ENCODE measurements at places on chromosomes 16 and 17.

- DNase-seq: no peak
These were observed 20.1 kb upstream of the DLX3 start for GRCh38 chr17:50015146-50015545.

DNA sequence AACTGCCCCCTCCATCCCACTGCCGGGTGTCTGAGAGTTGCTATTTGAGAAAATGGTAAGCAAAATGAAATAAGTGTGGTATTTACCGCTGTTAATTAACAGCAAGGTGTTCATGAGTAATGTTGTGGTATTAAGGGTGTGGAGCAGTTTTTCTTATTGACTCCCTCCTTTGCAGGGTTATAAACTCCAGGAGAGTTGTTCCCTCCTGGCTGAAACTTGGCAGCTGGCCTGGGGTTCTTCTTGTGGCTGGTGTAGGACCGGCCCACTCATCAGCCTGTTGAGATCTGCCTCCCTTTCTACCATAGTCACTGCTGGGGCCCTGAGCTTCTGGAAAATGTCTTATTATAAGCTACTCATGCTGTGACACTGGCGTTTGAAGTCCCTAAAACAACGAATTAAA lies 128.6 kb downstream of the SOX9 start:
- DNase-seq: no peak

- DNase-seq: no peak
These were observed 7.1 kb downstream of the RAP1GAP2 start for GRCh38 chr17:2803386-2803785.

- DNase-seq: no peak
These were observed 430 bp downstream of the TSEN54 start for GRCh38 chr17:75516619-75517296.

- DNase-seq: peak; percentile 28
These were observed 11.8 kb downstream of the SYT17 start for GRCh38 chr16:19179546-19180490.

DNA sequence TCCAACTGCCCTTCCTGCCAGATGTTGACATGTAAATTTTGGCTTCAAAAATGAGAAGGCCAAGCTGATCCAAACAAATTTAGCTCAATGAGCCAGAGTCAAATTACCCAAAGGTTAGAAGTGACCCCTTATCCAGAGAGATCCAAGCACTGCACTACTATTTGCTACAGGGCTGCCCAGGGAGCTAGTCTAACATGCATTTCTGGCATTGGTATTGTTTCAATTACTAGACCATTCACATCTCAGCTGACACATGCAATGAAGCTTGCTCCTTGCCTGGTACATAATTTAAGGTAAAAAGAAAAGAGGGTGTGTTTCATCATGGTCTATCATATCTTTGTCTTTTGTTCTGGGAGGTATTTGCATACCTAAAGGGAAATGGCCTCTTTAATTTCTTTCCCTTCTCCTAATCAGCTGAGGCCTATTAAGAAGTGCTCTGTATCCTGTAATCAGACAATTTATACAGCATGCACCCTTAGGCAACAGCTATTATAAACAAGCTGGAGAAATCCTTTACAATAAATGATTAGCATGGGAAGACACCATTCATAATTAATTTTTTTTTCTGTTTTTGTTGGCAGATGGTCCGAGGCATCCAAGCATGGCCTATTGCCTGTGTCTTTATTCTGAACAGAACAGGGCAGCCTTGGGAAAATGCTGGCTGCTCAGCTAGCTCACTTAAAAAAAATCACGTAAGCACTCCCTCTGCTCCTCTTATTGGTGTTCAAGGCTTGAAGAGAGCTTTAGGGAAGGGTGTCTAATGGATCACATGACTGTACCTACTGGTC lies 161.5 kb upstream of the SALL1 start:
- DNase-seq: no peak

- peak; percentile 55 for DNase-seq
These were observed 23.9 kb upstream of the HEATR6 start for GRCh38 chr17:60102632-60103096.

- DNase-seq: no peak
These were observed 65.7 kb downstream of the MAP2K6 start for GRCh38 chr17:69480245-69480644.

DNA sequence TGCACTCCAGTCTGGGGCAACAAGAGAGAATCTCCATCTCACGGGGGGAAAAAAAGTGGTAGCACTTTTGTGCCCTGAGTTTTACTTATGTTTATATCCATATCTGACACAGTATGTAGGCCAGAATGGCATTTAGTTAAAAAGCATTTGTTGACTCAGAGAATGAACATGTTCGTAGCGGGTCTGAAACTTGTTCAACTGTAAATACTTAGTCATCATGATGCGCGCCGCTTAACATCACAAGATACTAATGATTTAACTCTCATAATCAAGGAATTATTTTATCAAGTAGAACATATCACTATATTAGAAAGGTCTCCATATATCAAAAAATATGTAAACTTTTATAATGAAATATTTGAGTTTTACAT lies 55.3 kb upstream of the ITGA2B start:
- DNase-seq: peak; percentile 30

- no peak for DNase-seq
These were observed 496.0 kb downstream of the CDH8 start for GRCh38 chr16:61540216-61540615.

DNA sequence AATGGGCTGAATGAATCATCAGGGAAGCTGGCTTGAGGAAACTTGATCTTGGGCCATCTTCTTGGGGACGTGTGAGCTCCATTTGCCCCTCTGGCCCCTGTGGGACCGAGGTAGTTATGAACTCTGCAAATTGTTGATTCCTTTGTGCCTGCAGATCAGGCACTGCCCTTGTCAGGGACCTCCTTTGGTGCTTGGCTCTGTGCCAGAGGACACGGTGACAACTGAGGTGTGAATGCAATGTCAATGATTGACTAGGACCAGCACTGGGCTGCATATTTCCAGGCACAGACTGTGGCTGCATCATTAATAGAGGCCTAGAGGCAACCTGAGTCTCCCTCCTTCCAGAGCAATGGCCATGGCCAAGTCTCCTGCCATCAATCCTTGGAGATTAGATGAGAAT lies 23.8 kb downstream of the PDILT start:
- no peak for DNase-seq

GRCh38 chr17:57970710-57971109 lies 15.5 kb upstream of the CUEDC1 start:
- peak; percentile 47 for DNase-seq

- DNase-seq: no peak
These were observed 158.6 kb downstream of the CYLD start for GRCh38 chr16:50900391-50900942.

DNA sequence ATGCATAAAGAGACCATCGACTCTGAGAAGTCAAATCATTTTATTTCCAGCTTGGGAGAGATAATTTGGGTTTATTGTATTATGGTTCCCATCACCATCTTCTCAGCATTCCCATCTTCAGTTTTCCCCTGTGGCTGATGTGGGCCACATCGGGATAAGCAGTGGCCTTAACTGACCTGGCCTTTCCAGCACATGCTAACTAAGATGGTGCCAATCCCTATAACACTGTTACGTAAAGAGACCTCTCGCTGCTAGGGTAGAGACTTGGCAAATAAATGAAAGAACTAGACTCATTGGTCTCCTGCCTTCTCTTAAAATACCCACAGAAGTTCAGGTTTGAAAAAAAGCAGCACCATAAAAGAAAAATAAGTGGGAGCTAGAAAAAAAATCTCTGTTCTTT lies 49.4 kb downstream of the VPS35L start:
- DNase-seq: no peak

DNA sequence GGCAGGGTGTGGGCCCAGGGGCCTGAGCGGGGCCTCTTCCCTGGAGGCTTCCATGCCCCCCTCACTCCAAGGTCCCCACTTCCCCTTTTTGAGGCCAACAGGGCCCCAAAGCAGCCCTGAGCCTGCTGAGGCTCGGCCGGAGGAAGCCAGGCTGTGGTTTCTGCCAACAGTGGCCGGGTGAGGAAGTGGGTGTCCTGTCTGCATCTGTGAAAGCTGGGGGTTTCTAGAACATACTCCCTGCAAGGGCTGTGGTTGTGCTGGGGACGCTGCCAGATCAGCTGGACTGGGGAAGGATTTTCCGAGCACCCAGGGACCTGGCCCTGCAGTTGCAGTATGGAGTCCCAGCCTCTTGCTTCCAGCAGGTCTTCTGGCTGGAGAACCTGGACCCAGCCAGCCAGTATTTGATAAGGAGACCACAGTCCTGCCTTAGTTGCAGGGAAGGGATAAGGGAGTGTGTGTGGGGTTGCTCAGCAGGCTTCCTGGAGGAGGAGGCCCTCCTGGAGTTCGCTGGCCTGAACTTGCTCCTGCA lies 15.7 kb downstream of the ADCY7 start:
- DNase-seq: no peak

GRCh38 chr17:76840884-76841775 lies 27.1 kb upstream of the MGAT5B start:
- no peak for DNase-seq

GRCh38 chr16:85181739-85182129 lies 69.5 kb upstream of the CIBAR2 start:
- DNase-seq: no peak

DNA sequence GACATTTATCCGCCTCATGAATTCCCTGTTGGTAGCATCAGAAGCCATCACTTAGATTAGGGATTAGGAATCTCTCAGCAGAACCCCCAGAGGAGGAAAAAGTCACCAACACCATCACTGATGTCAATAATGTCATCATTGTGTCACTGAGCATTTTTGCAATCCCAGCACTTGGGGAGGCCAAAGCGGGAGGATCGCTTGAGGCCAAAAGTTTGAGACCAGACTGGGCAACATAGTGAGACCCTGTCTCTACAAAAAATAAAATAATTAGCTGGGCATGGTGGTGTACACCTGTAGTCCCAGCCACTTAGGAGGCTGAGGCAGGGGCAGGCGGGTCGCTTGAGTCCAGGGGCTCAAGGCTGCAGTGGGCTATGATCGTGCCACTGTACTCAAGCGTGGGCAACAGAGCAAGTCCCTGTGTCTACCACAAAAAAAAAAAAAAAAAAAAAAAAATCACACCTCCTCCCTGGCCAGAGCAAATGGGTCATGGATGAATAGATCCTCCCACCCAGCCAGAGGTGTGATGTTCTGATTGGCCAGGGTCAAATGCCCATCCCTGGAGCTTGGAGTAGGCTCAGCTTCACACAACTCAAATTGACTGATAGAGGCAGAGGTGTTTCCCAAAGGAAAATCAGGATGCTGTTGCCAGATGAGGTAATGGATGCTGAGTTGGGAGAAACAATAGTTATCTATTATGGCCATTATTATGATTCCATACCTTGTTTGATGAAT lies 31.6 kb downstream of the VWA3A start:
- no peak for DNase-seq

- DNase-seq: no peak
These were observed 10.5 kb downstream of the VASN start for GRCh38 chr16:4381935-4382794.

GRCh38 chr16:71384073-71384724 lies 25.7 kb downstream of the CALB2 start:
- DNase-seq: no peak

DNA sequence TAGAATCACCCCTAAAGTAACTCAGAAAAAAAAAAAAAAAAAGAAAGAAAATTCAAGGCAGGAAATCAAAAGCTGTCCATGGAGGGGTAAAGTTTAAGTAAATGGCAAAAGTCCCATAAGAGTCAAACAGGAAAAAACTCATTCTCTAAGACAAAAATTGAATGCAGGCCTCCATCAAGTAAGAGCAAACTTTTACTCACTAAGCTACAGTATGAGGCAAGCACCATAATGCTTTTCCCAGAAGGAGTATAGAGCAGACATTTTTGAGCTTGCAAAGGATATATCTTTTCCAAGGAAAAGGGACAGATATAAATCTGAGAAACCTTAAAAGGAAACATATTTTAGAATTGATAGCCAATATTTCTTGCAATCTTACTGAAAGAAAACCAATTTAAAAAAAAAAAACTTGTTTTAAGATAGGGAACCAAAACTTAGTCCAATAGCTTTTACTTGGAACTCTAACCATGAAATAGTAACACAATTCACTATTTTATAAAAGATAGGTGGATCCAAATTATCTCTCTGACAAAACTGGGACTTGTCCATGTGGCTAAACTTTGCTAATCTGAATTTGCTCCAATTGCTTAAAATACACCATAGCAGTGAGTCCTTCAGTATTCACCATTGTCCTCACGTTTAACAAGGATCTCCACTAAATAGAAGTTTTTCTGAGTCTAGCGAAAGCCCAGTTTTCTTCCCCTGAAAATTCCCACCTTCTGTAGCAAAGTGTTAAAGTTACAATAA lies 99.8 kb downstream of the CDH11 start:
- DNase-seq: no peak

- DNase-seq: no peak
These were observed 1.4 kb upstream of the CPPED1 start for GRCh38 chr16:12805066-12805465.

DNA sequence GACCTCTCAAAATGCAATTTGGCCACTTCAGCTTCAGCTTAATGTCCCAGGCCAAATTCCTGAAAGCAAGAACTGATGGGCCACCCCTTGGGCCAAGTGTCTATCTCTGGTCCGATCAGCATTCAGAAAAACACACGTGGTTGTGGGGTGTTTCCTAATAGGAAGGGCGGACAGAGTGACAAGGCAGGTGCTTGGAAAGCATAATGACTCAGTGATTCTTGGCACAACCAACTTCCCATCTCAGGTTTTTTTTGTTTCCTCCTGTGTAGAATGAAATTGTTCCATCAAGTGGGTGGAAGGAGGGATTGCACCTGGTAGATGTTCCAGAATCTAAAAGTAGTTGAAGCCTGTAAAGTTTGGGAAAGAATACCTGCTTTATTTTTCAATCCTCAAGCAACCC lies 155.6 kb downstream of the HS3ST2 start:
- DNase-seq: no peak

- no peak for DNase-seq
These were observed 403.3 kb upstream of the TNRC6C start for GRCh38 chr17:77555121-77555591.

DNA sequence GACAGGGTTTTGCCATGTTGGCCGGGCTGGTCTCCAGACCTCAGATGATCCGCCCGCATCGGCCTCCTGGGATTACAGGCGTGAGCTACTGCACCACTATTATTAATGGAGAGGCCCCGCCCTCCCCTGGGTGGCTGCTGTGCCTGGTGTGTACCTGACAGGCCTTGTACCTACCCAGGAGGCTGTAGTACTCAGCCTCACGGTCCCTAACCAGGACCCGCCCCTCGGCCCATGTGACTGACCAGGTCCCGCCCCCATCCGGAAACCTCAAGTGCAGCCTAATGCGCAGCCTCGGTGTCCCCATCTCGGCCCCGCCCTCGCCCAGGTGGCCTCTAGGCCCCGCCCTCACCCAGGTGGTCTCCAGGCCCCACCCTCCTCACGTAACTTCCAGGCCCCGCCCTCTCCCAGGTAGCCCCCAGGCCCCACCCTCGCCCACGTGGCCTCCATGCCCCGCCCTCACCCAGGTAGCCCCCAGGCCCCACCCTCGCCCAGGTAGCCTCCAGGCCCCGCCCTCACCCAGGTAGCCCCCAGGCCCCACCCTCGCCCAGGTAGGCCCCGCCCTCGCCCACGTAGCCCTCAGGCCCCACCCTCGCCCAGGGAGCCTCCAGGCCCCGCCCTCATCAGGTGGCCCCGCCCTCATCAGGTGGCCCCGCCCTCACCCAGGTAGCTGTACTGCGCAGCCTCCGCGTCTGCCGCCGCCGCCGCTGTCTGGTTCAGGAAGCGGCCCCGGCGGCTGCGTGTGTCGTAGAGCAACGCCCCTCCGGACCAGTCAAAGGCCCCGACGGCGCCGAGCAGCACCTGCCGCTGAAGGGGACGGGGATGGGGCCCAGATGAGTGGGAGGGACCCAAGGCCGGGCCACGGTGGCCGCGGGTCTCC lies 31.0 kb downstream of the HASPIN start:
- DNase-seq: no peak

- DNase-seq: no peak
These were observed 119.1 kb upstream of the SMURF2 start for GRCh38 chr17:64781014-64781756.

GRCh38 chr16:28538733-28539596 lies at the start of gene NUPR1:
TSS of gene NUPR1 (minus strand) at chr16:28538974. CDS start at chr16:28538907, 67 bp downstream.
- peak; percentile 93 for DNase-seq

- DNase-seq: no peak
These were observed 56.8 kb downstream of the AMFR start for GRCh38 chr16:56368545-56368944.

All from HFFc6 (cell line).